NCI-H345 (cell line): ENCODE measurements at places on chromosomes 2 and 18.

- DNase-seq: peak; percentile 59
These were observed 3.2 kb downstream of the PIGN start for GRCh38 chr18:62183578-62184195.

- DNase-seq: no peak
These were observed 114.7 kb upstream of the CYP1B1 start for GRCh38 chr2:38190542-38191218.

GRCh38 chr2:239688122-239688681 lies 287.4 kb upstream of the HDAC4 start:
- DNase-seq: no peak

DNA sequence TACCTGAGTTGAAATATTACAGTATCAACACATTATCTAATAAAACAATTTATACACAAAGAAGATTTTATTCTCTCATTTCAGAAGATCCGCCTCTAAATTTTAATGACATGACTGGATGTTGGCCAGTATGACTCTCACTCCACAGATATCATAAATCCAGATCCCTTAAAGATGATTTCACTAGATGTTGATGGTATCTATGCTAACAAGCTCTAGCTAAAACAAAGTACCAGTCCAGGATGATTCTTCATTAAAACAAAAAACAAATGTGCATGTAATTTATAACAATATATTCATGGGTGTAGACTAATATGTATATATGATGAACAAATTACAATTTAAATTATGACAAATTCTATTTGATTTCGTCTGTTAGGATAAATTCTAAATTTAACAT lies 708.4 kb downstream of the SATB2 start:
- no peak for DNase-seq

DNA sequence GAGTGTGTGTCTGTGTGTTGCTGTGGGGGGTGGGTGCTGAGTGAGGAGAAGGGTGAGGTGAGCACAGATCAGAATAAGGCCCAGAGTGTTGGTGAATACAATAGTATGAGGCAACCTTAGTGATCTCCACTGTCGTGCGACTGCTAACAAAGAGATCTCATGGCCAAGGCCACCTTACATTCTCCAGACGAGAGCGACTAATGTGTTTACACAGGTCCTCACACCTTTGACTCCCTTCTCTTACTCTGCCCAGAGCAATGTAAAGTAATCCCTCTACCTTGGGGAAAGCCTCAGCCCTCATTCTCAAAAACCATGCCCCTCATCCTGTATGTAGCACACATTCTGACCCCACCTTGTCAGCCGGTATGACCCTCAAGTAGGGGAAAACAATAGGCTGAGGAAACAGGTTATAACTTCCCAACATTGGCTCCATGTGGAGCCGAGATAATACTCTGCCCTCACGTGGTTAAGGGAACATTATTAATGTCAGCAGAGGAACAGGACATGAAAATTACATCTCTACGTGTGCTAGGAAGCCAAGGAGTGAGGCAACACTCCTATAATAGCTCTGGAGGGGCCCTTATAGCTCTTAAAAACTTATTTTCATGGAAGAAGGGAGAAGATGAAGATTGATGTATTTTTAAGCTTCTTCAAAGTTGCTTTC lies 323.0 kb upstream of the NT5C1B start:
- DNase-seq: no peak

DNA sequence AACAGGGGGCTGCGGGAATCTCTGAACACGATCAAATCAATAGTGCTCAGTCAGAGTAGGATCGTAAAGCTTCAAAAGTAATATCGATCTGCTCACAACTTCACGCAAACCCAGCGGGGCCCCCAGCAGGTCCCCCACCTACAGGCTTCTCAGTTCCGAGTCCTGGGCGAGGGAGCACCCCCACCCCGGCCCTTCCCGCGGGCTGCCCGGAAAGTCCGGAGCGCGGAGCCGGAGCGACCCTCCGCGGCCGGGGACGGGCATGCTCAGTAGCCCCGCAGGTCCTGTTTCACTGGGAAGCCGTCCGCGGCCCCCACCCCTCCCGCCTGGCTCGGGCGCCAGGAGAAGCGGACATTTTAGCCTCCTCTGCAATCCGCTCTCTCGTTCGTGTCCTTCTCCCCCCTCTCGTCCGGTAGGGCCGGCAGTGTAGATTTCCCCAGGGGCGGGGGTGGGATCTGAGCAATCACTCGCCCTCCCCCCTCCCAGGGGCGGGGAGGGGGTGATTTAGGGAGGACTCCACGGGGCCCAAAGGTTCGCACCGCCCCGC lies 3.3 kb upstream of the SPRED2 start:
- DNase-seq: peak; percentile 86

GRCh38 chr2:223008162-223008561 lies 43.8 kb upstream of the KCNE4 start:
- DNase-seq: no peak

DNA sequence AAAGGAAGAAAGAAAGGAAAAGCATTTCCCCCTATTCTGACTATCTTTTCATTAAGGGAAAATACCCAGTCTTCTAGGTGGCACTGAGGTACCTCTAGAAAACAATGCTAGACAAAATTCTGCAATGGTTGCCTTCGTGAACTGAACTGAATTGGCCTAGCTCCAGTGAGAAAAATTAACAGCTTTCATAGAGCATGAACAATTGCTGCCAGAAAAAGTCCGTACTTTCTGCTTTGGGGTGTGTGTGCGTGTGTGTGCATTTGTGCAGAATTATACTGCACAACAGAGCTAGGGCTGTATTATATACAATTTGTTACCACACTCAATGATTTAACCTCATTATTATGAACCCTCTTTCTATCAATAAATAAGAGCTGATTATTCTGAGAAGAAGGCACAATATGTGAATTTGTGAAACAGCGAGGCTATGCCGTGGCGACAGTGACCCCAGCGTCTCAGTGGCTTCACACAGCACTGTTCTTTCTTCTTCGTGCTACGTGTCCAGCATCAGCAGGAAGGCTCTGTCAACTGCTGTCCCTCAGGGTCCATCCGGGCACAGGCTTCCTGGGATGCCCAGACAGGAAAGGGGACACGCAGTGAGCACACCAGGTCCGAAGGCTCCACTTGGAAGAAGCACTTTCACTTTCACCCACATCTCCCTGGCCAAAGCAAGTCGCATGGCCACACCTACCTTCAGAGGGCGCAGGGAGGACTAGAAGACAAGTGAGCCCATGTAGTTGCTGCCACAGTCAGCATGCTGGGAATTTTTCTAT lies 47.5 kb downstream of the PTGR3 start:
- DNase-seq: peak; percentile 8

GRCh38 chr2:185700883-185701282 lies 37.7 kb upstream of the FSIP2 start:
- no peak for DNase-seq

DNA sequence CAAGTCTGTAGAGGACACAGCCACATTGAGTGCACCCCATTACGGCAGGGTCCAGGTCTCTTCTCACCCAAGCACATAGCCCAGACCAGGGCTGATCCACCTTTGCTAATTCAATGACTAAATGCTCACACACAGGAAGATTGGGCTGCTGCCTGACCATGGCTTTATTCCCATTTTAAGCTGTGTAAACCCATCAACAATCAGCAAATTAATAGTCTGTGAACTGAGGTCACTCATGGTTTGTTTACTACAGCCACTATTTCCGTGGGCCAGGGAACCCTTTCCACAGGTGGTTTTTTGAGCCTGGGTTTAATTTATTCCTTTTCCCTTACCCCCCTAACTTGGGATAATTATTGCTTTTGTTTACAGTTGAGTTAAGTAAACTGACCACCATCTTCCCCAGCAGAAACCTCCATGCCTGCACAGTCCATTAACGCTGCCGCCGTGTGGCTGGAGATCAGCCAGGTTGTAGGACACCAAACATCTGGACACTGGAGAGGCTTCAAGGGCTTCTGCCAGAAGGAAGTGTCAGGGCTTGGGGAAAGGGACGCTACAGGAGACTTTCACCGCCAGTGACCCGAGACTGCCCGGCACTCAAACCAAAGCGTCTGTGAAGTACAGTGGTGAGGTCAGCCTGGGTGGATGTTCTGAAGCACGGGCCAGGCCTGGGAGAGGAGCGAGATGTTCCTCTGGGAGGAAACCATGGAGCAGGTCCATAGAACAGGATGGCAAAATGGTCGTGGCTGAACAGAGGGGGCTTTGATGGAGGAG lies 282.9 kb downstream of the DYSF start:
- no peak for DNase-seq

DNA sequence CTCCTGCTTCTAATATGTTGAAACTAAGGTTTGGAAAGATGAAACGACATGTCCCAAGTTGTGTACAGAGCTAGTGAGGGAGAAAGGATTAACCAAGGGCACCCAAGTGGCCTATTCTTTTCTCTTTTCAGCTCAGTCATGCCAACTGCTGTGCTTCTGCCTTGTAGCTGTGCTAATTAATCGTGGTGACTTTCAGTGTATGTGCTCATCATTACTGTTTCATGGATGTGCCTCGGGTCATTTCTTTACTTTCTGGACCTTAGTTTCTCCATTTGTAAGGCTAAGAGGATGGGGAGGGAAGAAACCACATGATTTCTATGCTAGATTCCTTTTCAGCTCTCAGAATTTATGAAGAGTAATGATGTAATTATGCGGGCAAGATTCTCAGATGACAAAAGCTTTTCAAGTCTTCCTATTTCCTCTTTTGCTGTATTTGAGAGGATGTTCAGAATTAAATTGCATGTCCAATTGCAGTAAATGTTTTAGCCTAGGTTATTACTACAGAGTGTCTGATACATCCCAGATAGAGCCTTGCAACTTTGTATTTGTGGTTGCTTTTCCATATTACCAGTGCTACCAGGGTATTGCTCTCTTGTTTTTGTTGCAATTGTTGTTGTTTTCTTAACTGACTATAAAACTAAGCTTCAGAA lies 621.2 kb downstream of the CNTNAP5 start:
- DNase-seq: peak; percentile 11

DNA sequence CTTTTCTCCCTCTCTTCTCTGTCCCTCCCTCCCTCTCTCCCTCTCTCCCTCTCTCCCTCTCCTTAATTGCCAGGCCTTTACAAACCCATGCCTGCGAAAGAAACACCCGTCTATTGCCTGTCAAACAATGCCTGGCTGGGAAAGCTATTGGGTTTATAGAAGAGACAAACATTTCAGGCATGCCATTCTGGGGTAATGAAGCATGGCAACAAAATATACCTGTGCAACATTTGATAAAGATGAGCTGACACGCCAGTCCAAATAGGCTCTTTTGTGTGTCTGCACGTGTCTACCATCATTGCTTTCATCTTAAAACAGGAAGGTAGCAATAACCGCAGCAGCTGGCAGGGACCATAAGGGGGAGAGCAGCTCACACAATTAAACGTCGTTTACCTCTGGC lies 282.1 kb downstream of the ZNF516 start:
- peak; percentile 98 for DNase-seq

DNA sequence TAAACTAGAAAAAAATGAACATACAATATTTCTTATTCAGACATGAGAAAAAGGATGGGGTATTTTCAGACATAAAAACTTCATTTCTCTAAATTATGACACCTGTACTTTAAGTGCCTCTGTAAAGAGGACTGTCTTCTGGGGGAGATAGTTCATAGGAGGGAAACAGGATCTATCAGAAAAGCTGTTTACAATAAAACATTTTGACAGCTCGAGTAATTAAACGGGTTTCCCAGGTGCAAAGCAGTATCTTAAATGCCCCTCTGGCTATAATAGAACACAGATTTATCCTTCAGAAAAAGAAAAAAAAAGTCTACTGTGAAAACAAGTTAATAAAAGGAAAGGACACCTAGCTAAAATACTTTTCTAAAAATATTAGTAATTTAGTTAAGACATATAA lies 311.4 kb upstream of the UBE2E3 start:
- DNase-seq: no peak

DNA sequence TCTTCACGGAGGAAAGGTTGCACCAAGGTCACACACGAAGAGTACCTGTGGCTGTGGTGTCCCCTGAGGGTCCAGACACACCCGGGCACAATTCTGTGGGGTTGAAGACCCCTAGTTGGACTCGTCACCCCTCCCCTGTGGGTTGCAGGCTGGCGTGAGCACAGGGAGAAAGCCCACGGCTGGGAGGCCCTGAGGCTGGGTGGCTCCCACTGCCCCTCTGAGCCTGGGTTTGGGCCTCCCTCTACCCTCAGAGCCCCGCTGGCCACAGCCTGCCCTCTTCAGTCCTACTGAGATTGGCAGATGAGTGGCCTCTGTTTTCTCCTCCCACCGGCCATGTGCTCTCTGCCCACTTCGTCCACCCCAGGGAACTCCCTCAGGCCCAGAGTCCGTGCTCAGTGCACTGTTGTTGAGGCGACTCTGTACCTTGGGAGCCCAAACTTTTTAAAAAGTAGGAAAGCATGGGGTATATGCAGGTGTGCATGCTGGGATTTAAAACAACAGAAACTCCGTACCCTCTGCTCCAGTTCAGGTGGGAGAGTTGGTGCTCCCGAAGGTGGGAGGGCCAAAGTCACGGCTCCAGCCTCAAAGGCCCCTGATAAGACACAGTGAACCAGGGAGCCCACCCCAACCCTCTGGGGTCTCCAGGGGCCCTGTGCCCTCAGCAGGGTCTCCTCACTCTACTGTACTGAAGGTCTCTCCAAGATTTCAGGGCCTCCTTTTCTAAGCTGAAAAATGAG lies 19.1 kb downstream of the RAMP1 start:
- no peak for DNase-seq

GRCh38 chr2:63537306-63537705 lies 51.0 kb downstream of the WDPCP start:
- no peak for DNase-seq

- DNase-seq: no peak
These were observed 112.5 kb downstream of the MGAT5 start for GRCh38 chr2:134366359-134366758.

DNA sequence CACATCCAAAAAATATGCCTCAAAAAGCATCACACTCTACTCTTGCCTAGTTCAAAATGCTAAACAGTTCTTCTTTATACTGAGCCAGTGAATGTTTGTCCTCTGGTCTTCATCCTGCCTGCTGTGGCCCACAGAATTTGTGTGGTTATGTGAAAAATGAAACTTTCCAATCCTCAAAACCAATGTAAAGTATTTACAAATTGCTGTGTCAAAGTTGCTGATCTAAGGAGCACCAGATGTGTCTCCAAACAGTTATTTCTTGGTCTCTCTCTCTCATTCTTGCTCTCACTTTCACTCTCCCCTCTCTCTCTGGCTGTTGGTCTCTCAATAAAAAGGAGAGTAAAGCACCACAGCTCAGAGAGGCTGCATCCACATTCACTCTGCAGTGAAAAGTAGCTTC lies 23.0 kb downstream of the EPHA4 start:
- DNase-seq: no peak

DNA sequence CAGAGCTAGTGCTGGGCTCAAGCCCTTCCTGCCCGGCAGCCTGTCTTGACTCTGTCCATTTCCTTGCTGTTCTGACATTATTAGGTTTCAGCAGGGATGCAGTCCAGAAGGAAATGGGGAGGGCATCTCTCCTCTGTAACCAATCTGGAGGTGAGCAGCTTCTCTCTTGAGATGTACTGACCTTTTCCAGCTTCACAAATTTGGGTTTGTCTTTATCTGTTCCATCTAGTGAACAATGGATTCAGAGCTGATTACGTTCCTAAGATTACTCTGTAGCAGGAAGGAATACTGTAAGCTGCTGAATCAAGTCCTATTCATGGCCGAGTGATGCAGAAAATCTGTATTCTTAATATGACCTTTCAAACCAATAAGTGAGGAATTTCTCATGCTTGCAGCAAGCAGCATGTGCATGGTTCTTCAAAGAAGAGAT lies 11.0 kb downstream of the PLA2R1 start:
- no peak for DNase-seq
